Esophagus squamous epithelium (tissue), 5 donors: ENCODE measurements at places on chromosomes 5 and 9.

DNA sequence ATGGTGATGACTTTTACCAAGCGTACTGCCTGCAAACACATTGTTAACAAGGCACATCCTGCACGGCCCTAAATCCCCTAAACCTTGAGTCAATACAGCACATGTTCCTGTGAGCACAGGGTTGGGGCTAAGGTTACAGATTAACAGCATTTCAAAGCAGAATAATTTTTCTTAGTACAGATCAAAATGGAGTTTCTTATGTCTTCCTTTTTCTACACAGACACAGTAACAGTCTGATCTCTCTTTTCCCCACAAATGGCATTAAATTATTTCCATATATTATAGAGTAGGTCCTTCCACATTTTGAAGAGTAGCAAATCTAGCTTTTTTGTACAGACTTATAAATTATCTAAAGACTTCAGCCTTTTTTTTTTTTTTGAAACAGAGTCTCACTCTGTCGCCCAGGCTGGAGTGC lies 1.6 kb upstream of the TMEM141 start:
- no peak for DNase-seq

DNA sequence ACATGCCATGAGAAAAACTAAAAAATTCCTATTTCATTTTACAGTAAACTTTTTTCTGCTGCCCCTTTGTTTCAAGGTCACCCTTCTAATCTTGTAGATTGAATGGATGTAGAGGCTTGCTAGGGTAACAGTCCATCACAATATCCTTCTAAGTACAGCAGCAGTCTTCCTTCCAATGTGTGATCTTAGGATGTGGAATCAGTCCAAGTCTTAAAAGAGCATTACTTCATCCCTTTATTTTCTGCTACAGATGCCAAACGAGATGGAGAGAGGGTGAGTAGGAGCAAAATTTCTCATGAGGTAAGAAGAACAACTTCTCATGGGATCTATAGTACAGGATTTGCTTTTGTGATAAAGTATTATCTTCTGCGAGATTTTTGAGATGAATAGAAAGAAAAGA lies 704 bp upstream of the IL33 start:
- DNase-seq, result no peak

GRCh38 chr9:2745560-2746380 lies 28.5 kb downstream of the KCNV2 start:
- DNase-seq, result no peak

DNA sequence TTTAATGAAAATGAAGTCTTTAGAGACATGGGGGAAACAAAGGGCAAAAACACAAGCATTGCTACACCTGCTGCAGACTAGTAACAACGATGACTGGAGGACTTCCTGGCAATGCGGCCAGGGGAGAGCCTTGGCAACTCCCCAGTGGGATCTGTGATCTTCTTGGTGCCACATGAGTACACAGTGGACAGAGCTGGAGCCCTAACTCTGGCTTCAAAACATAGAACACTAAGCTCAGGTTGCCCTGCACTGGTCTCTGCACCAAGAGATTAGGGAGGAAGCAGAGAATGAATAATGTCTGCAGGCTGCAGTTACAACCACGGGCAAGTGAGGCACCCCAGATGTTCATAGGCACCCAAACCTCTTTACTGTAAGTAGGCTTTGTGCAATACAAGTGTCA lies 91.1 kb downstream of the MRPS27 start:
- DNase-seq, result no peak

DNA sequence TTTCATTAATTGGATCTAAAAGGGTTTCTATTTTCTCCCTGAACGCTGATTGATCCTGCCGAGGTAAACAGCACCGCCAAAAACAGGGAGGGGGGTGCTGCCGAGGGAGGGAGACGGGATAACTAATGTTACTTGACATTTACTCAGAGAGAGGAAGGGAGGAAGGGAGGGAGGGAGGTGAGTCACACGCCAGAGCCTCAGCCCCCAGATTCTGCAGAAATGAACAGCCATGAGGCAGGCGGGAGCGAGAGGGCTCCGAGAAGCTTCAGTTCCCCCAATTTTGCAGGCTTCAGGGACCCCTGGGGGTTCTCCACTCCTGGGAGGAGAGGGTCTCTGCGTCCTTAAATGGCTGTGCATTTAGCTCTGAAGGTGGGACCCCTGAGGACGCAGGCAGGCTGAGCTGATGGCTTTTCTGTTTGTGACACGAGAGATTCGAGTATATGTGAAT lies 59.1 kb upstream of the IER5L start:
- no peak for DNase-seq

GRCh38 chr5:34657274-34657921 lies 1.3 kb downstream of the RAI14 start:
- DNase-seq, result no peak

DNA sequence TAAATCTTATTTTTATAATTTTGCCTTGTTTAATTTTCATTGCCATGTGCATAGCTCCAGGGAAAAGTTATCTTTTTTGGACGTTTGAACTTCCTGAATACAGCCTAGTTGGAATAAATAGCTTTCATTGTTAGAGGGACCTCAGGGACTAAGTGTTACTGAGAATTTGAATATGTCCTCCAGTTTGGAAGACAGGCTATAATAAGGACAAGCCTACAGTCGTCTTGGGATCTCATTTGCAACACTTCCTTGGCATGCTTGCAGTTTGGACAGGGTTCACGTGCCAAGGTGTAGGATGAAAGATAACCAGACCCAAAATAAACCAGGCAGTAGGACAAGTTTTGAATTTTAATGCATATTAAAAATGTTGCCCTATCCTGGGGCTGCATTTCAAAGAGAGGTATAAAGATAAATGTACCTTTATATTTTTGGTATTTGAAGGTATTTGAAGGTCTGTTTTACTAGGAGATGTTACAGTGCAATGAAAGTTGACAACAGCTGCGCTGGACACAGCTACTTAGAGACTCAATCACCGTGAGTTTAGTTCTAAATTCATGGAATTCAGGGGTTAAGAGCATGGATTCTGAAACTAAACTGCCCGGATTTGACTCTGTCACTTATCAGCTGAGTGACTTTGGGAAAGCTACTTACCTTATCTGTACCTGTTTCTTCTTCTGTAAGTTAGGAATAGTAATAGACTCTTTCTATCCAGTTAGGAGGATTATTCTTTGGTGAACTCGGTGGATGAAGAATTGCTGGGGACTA lies 134.1 kb downstream of the ACTBL2 start:
- DNase-seq, result no peak
